ENCODE measurements at places on chromosomes 1 and 21.

- DNase-seq: no peak
Observed at GRCh38 chr1:53627666-53628065, 111.3 kb downstream of the GLIS1 start.

GRCh38 chr1:180213401-180214170 is 16.5 kb upstream of the LHX4 start:
- no peak for DNase-seq

DNA sequence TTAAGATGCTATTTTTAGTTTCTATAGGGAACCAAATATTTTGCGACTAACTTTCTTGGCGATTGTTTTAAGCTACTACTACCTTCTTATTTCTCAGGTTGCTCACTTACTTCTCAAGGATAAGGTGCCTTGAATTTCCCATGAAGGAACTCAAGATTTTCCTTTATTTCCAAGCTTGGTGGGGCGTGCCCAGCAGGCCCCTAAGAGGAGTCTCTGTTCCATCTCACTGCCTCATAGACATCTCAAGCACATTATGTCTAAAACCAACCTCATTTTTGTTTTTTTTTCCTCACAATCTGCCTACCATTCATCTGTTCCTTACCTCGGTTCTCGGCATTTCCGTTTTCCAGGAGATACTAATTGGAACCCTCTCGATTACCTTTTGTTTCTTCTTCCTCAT is 421.9 kb downstream of the DISC1 start:
- no peak for DNase-seq

DNA sequence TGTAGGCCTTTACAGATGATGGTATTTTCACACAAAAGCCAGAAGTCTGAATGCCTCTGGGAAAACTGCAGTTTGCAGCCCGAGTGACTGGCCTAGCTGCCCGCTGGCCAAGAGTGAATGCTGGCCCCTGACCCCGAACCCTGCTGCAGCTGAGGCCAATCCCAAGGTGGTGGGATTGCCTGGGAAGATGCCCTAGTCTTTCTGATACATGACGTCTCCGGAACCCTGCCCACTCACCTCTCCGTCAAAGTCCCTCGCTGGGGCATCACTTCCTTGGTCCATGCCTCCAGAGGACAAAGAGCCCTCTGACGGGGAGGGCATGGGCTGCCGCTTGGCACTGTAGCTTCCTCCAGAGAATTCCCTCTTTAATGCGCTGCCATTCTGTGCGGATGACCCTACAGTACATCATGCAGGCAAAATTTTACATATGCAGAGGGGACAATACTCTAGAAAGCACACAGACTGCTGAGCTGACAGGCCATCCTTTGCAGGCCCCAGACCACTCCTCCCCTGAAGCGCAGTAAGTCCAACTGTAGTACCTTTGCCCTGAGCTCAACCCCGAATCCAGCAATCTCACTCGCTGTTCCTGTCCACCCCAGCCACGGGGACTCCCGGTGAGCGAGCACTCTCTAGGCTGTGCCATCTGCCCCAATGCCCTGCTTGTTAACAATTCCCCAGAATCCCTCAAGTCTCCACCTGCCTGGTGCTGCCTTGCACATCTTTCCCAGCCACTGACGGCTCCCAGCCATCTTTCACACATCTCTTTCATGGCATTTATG is 54.7 kb downstream of the COQ8A start:
- DNase-seq: no peak

DNA sequence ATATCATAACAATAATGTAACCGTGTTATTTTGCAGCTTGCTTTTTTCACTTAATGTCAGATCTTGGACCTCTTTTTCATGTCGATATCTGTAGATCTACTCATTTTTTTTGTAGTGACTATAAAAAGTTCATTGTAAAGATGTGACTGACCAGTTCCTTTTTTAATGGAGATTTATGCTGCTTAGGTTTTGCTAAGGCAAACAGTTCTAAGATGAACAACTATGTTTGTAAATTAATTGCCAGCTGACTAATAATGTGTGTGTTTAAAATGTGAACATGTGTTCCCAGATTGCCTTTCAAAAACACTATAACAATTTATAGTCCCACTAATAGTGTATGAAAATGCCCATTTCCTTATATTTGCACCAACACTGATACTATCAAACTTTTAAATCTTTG is 18.1 kb upstream of the EPS8L3 start:
- no peak for DNase-seq

GRCh38 chr1:248306103-248306502 is 2.9 kb upstream of the OR2T12 start:
- no peak for DNase-seq

DNA sequence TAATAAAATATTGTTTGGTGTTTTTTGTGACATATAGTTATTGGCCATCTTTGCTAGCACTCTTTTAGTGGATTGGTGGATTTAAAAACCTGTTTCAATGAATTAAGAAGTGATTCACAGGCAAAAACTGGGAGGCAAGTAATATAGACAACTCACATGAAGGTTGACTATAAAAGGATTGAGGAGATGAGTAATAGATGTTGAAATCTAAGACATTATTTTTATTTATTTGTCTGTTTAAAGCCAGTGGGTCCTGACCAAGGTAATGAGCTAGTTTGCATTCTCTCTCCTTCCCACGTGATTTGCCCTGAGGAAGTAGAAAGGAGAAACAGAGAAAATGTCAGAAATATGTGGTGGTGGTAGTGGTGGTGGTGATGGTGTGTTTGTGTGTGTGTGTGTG is 351.5 kb upstream of the ZP4 start:
- DNase-seq: no peak

GRCh38 chr21:33051925-33052324 is 18.0 kb upstream of the OLIG1 start:
- DNase-seq: no peak

- no peak for DNase-seq
Observed at GRCh38 chr1:27406362-27406680, 13.9 kb downstream of the GPR3 start.

GRCh38 chr1:109889094-109889493 is 21.6 kb upstream of the CSF1 start:
- DNase-seq: no peak
